Stimulated activated CD4-positive, alpha-beta T cell treated with anti-CD3 and anti-CD28 coated beads, Interleukin-1b, Interleukin-23, amount 100 ng/mL, for 1 hour (primary cell): ENCODE measurements at places on chromosomes 11 and 22.
A peak's percentile ranks its signal among the peaks of the same experiment; 100 is the strongest.

- DNase-seq, result no peak
Observed at GRCh38 chr11:17352950-17353820, 1.6 kb downstream of the NCR3LG1 start.

DNA sequence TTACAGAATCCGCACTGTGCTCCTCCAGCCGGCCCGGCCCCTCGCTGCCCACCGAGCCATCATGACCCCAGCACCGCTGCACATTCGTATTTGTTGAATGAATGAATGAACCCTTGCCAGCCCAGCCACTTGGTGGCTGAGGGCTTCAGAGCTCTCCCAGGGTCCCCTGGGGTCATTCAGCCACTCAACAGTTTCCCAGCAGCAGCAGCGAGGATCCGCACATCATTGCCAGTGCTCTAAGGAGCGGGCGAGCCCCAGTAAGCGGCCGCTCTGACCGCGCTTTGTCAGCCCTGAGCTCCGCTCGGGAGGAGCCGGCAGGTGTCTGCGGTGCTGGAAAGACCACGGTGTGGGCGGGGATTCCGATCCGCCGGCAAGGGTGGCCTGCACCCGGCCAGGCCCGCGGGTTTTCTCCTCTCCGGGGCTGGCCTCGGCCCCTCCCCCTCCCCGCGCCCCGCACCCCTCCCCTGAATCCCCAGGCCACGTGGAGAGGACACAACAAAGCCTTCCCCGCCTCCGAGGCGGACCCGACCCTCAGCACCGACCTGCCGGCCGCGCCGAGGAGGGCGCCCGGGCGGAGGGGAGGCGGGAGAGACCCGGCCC lies 563 bp downstream of the BID start:
- DNase-seq, result peak; percentile 34

- no peak for DNase-seq
Observed at GRCh38 chr22:17009640-17010291, 1.7 kb upstream of the GAB4 start.

GRCh38 chr22:47850644-47851151 lies 1088.2 kb downstream of the TBC1D22A start:
- DNase-seq, result no peak

DNA sequence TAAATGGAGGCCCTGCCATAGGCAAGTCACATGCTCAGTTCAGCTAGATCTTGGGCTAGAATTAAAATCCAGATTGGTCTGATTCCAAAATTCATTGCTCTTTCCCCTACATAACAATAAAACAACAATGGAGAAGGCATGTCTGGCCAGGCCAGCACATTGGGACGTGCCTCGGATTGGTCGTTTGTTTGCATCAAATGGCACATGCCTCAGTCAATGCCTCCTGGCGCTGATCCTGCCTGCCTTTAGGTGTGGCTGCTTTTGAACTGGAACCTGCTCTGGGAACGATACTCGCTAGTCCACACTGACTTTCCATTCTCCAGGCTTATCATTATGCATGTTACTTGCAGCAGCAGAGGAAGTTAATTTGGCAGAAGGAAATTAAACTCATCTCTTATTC lies 322.1 kb downstream of the NELL1 start:
- DNase-seq, result no peak

DNA sequence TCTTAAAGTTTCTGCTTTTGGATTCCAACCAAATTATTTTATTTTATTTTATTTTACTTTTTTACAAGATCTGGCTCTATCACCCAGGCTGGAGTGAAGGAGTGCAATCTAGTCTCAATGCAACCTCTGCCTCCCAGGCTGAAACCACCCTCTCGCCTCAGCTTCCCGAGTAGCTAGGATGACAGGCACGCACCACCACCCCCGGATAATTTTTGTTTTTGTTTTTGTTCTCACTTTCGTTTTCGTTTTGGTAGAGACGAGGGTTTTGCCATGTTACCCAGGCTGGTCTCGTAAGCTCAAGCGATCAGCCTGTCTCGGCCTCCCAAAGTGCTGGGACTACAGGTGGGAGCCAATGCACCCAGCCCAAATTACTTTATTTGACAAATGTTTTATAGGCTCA lies 219.8 kb downstream of the ETS1 start:
- DNase-seq, result no peak
